ENCODE measurements at places on chromosomes 4 and X. TPM values are rescaled to one million over a fixed set of nuclear protein-coding genes. Genes with fewer than 3 reads are reported as not detected.

DNA sequence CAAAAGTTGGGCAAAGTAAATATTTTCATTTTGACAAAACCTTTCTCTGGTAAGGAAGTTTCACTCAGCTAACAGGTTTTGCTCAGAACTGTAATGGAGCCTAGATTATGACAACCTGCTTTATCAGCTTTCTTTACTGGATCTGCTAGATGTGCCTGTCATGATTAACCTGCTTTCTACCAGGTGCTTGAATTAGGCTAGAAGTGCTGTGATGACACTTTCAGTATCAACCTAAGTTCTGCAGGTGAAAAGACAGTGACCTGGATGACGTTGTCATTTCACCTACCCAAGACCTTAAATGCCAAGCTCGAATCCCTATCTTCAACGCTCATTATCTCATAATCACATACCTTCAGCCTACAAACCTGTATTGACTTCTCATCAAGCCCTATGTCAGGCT is 1.5 kb upstream of the FAAH2 start:
- DNase-seq, result no peak

- DNase-seq, result no peak
These were observed 26.7 kb upstream of the ING2 start for GRCh38 chr4:183478123-183478522.

- no peak for DNase-seq
These were observed 94.9 kb downstream of the HDAC8 start for GRCh38 chrX:72477781-72478181.

Gene ASB12
- total RNA-seq, result not detected

Gene SLC38A5
- total RNA-seq, result 24.2 TPM

Gene GCNA
- 3.2 TPM for total RNA-seq

Measured in dermis blood vessel endothelial cell (primary cell).